Sciatic nerve (tissue), 2 donors: ENCODE measurements at places on chromosomes 7 and 10. TPM values are rescaled to one million over a fixed set of nuclear protein-coding genes. Genes with fewer than 3 reads are reported as not detected.

- no peak for DNase-seq
These were observed 19.7 kb downstream of the LIMK1 start for GRCh38 chr7:74103219-74103772.

GRCh38 chr7:101633511-101633910 is 4.4 kb upstream of the MYL10 start:
- no peak for DNase-seq

GRCh38 chr7:108282427-108282996 is 152.4 kb upstream of the LAMB4 start:
- DNase-seq = no peak

TSPAN33 gene
- total RNA-seq = 11.8 TPM

NPSR1 gene
- not detected for total RNA-seq

GSTK1 gene
- 155 TPM for total RNA-seq

ACTR3C gene
- 3.3 TPM for total RNA-seq
